Esophagus squamous epithelium (tissue), 5 donors: ENCODE measurements at places on chromosomes 7 and 10. TPM values are rescaled to one million over a fixed set of nuclear protein-coding genes. Genes with fewer than 3 reads are reported as not detected.

Gene SPDYE2
- total RNA-seq = not detected

Gene MAGI2
- total RNA-seq = 0.59 TPM

Gene RNF148
- total RNA-seq = not detected

Gene SNCG
- total RNA-seq = 32.4 TPM

Gene CCL24
- 2.2 TPM for total RNA-seq

GRCh38 chr10:113053091-113053490 is 103.0 kb downstream of the TCF7L2 start:
- DNase-seq = no peak

DNA sequence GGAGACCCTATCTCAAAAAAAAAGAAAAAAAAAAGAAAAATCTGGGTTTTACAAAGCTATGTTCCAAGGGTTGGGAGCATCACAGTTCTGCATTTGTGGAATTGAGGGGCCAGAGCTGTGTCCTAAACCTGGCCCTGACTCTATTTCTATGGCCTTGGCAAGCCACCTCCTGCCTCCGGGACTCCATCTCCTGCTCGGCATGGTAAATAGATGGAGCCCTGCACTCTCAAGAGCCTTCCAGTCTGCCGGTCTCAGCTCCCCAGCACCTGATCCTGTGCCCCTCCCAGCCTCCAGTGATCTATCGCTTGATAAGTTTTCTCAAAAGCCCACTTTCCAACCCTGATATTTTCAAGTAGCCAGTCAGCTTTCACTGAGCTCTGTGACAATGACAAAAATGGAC is 43.0 kb downstream of the KCNH2 start:
- DNase-seq = no peak

DNA sequence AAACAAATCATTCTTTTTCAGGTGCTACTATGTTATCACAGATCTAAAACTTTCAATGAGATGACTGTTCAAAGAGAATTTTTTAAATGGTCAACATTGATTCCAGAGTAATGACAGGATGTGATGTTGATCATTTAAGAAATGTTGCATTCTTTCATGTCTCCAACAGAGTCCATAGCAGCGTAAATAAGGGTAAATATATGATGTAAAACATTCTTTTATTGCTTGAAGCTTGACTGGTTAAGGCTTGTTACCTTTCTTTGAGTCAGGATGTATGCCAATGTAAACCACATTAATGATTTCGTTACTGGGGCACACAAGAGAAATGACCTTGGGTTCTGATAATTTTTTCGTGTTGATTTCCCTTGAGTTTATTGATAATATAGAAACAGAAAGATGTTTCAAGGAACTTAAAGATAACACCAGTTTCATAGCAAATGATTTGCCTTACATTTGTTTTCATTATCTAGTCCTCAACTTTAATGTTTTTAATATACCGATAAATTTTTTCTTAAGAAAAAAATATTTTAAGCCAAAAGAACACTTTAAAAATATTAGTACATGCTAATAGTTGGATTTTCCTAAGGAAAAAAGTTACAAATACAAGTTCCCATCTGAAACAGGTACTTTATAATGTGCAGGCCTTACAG is 3.5 kb downstream of the STK17A start:
- DNase-seq = no peak

GRCh38 chr10:115107830-115108229 is 14.7 kb downstream of the ATRNL1 start:
- DNase-seq = no peak

- no peak for DNase-seq
Observed at GRCh38 chr10:62852961-62853702, 37.0 kb upstream of the EGR2 start.

- no peak for DNase-seq
Observed at GRCh38 chr7:47332681-47333553, 249.0 kb downstream of the TNS3 start.

GRCh38 chr7:151776446-151776845 is 100.5 kb downstream of the PRKAG2 start:
- DNase-seq = no peak

DNA sequence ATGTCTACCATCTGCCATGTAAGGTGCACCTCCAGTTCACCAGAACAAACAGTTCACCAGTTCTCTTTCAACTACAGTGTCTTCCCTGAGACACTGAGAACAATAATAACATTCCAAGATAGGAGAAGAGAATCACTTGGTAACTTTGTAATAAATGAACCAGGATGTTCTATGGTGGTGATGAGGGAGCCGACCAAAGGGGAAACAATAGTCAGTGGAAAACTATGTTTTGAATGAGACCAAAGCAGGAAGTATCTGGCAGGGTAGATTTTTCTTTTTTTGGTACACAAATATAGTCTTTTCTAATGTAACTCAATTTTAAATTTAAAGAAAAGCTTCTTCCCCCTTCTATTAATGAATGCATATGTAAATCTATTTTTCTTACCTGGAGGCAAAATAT is 20.0 kb downstream of the HYAL4 start:
- DNase-seq = no peak

DNA sequence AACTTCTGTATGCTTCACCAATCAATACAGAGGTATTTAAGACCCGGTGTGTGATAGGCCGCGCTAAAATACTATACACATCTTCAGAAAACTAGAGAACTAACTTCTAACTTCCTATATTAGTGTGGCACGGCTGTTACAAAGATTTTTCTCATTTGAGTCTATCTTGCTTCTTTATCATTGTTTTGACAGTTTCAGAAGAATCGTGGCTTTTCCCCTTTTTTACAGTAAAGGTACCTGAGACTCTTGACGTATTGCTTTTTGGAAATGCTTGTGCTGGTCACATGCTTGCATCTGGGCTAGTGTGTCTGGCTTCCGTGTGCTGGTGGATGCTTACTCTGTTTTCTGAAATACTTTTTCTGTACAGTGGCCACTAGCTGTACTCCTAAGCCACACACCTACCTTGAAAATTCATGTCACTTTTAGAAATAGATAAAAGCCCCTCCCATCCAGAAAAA is 12.7 kb downstream of the IKZF1 start:
- no peak for DNase-seq

GRCh38 chr10:7351894-7352293 is 58.9 kb downstream of the SFMBT2 start:
- DNase-seq = no peak

- DNase-seq = no peak
Observed at GRCh38 chr10:4310172-4310571, 515.8 kb upstream of the AKR1E2 start.

DNA sequence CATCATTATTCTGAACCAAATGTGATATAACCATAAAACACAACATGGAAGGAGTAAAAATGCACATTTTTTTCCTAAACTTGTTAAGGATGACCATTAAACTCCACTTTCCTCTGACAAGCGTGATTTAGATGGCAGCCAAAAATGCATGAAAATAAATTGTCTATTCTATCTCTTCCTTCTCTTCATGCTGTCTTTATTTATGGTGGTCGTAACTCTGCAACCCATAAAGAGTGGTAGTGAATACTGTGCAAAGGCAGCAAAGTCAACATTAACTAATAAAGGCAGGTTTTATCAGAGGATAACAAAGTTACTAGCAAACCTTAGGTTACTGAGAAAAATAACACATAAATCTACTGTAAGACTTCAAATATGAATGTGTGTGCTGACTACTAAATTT is 106.6 kb downstream of the TPK1 start:
- DNase-seq = no peak
